Stimulated activated CD8-positive, alpha-beta memory T cell treated with anti-CD3 and anti-CD28 coated beads, Interleukin-15, amount 100 ng/mL, for 48 hours (primary cell): ENCODE measurements at places on chromosomes 12 and 14.

GRCh38 chr12:108657130-108657745 lies 23.5 kb upstream of the SELPLG start:
- DNase-seq = no peak

- no peak for DNase-seq
Observed at GRCh38 chr12:58171914-58172313, 230.5 kb downstream of the ATP23 start.

- DNase-seq = no peak
Observed at GRCh38 chr12:95412482-95413311, 61.3 kb upstream of the METAP2 start.

DNA sequence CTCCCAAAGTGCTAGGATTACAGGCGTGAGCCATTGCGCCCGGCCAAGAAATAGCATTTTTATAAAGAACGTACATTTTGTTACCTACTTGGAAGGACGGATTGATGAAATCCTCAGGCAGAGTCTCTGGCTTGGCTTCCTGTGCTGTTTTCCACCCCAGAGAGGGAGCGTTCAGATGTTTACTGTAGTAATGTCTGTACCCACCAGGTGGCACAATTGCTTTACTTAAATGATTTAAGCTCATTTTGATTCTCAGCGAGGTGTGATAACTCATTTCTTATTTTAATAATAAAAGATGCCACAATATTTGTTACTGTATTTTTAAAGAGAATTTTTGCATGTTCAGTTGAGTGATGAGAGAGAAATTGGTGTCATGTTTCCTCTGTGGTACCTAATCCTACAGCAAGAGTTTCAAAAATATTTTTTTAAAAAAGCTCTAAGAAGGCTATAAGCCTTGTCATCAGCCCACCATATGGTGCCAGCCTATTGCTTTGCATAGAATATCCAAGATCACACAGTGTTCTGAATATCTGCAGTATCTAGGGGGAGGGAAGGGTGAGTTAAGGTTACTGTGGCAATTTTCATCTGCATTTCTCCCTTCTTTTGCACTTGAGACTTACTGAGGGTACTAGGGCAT lies 82.6 kb upstream of the TRAF3 start:
- DNase-seq = no peak

GRCh38 chr12:51051787-51052186 lies 3.7 kb downstream of the LETMD1 start:
- DNase-seq = no peak

DNA sequence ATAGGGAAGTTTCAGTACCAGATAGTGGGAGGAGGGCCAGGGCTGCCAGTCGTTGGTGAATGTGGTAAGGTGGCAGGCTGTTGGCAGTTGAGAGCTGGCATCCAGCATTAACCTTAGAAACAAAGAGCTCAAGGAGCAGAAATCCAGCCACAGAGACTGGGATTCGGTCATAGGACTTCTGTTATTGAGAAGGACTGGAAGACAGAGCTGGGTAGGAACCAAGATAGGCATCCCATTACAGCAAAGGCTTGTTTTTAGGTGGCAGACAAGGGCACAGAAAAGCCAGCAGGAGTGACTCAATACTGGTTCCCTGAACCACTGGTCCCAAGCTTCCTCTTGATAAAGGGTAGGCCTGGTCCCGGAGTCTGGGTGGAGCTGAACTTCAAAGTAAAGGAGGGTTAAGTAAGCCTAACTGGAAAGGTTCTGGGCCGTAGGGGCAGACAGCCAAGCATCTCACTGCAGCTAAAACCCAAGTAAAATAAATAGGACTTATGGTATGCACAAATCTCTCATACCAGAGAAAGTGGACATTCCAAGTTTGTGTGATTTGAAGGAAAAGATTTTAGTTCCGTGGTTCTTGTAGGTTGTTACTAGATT lies 147.9 kb downstream of the ETV6 start:
- DNase-seq = no peak
